Stromal cell of bone marrow (primary cell): ENCODE measurements at places on chromosomes 3 and 15.
A peak's percentile ranks its signal among the peaks of the same experiment; 100 is the strongest.

- no peak for DNase-seq
Observed at GRCh38 chr3:53841296-53841695, 4.9 kb downstream of the CHDH start.

GRCh38 chr15:38441130-38441519 lies 12.8 kb upstream of the FAM98B start:
- DNase-seq: no peak

- no peak for DNase-seq
Observed at GRCh38 chr3:5181469-5182141, 5.9 kb upstream of the EDEM1 start.

- DNase-seq: no peak
Observed at GRCh38 chr3:77562089-77562488, 522.2 kb downstream of the ROBO2 start.

DNA sequence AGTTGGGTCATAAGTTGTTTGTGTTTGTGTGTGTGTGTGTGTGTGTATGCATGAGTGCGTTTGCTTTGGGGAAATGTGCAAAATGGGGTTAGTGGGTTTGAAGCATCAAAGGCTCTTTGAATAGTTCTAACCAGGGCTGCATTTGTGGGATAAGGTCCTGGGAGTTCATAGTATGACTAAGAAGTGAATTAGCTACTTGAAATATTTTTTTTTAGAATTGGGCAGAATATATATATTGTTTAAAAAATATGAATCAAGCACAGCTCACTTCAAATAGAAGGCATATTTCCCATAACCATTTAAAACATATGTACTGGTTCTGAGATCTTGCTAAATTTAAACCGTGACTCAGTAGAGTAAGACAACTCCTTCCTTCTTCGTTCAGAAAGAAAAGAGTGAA lies 43.1 kb downstream of the IGF2BP2 start:
- DNase-seq: no peak

- DNase-seq: no peak
Observed at GRCh38 chr3:53890726-53891475, 758 bp downstream of the SELENOK start.

DNA sequence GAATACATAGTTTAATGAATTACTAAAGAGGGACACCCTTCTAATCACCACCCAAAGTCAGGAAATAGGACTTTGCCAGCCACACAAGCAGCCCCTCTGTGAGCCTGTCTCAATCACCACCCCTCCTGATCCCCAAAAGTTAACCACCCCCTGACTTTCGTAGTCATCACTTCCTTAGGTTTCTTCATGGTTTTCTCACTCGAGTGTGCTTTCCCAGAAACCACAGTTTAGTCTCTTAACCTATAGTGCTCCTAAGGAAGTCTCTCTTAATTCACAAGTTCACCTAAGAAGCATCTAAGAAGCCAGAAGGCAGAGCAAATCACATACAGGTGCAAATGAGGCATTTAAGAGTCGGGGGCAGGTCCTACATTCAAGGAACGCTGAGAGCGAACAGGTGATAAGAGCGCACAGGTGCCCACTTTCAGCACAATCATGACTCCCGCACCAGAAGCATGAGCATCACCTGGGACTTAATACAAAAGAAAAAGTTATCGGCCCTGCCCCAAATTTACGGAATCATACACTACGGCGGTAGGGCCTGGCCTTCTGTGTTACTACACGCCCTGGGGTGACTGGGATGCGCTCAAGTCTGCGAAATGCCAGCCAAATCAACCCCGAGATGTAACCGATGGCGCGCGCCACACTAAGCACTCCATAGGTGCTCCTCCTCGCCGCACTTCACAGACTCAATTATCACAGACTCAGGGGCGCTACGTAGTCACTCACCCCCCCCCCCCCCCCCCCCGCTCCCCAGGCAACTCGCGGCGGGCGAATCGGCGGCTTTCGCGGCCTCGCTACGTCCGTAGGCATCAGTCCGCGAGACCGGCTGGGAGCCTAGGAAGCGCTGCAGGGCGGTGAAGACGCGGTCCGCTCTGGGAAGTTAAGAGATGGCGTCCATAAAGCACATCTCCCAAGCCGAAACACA lies 815 bp downstream of the ULK4 start:
- DNase-seq: peak; percentile 27

DNA sequence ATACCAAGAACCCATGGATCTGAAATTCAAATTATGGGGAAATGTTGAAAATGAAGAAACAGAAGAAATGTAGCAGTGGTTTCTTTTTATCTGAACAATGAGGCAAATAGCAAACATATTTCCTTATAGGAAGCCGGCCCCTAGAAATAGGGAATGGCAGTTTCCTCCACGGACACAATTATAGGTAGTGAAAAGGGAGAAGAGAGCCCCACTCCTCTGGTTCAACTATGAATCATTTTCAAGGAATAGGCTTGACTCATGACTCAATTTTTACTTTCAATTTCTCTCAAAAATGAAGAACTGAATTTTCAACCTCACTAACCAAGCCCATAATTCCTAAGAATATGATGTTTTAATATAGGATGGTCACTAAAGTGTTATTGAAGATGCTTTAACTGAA lies 243.1 kb downstream of the MECOM start:
- DNase-seq: no peak

- no peak for DNase-seq
Observed at GRCh38 chr3:46573701-46574100, 7.6 kb upstream of the LRRC2 start.

DNA sequence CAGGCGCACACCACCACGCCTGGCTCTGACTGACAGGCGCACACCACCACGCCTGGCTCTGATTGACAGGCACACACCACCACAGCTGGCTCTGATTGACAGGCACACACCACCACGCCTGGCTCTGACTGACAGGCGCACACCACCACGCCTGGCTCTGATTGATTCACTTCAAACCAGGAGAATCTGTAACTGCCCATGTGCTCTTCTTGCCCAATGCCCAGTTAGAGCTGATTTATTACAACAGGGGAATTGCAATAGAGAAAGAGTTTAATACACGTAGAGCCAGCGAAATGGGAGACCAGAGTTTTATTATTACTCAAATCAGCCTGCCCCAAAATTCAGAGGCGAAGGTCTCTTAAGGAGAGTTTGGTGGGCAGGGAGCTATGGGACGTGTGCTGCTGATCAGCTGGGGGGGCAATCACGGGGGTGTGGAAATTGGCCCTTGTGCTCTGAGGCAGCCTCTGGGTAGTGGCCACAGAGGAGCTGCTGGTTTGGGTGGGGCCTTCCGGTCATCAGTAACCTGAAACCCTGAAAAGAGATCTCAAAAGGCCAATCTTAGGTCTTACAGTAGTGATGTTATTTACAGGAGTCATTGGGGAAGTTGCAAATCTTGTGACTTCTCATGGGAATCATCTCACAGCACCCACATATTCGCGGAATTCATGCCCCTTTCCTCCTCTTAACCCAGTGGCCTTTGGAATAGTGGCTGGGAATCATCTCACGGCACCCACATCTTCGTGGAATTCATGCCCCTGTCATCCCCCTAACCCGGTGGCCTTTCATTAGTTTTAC lies 63.8 kb upstream of the TFRC start:
- DNase-seq: no peak

GRCh38 chr3:52649461-52650210 lies 36.1 kb downstream of the PBRM1 start:
- DNase-seq: peak; percentile 28

DNA sequence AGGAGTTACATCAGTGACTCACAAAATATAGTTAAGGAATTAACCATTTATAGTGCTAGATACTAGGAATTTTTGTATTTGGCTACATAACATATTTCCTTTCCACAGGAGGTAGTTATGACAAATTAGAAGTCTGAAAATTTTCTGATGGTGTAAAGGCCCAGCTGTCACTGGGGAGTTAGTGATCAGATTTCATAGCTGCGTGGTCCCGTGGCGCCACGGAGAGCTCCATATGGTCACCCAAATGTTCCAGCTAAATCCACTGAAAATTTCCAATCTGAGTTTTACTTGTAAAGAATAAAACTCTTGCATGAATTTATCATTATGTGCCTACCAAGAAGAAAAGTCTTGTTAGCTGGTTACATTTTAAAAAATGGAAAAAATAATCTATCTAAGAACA lies 368.9 kb upstream of the PLSCR5 start:
- DNase-seq: no peak

DNA sequence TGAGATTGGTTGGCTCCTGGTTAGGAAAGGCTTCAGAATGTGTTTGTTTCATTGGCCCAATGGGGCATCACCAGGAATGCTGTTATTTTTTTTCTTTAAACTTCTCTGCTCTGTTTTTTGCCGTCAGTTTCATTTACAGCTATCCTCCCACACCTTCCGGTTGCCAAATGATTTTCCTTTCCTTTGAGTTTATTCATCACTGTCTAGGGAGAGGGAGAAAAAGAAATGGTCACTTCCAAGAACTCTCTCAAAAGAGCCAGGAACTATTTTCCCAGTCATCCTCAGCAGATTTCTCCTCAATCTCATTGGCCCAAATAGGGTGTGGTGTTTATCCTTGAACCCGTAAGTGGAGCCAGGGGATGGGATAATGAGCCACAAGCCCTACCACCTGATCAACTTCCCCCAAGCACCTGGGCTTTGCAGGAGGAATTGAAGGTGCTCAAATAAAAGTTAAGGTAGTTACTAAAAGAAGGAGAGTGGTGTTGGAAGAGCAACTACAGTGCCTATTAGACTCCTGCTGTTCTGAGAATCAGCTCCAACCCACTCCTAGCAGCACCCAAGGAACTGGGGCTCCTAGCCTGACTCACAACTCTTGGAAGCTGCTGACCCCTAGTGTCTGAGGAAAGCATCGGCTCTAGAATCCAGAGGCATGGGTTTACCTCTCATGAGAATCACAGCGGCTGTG lies 183.8 kb upstream of the IL12A start:
- DNase-seq: peak; percentile 87

- DNase-seq: peak; percentile 80
Observed at GRCh38 chr15:80530737-80531365, 126.7 kb downstream of the ARNT2 start.

DNA sequence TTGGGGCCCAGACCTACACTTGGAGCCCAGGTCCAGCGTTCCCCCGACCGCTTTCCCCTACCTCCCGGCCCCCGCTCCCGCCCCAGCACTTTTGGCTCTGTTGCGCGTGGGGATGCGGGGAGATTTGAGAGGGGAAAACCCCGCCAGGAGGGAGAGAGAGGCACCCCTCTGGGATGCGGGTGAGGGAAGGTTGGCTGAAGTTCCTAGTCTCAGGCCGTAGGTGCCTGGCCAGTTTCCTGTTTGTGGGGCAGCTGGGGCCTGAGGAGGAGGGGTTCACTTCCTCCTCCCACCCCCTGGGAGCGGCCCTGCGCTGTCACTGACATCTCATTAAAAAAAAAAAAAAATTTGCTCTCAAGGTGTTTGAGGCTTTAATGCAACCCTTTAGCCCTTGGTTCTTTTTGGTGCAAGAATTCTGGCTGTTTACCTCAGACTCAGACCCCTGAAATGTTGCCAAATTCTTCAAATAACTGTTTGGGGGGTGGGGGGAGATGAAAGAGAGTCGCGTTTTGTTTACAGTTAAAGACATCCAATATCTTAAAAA lies 2.6 kb downstream of the FAM43A start:
- no peak for DNase-seq

DNA sequence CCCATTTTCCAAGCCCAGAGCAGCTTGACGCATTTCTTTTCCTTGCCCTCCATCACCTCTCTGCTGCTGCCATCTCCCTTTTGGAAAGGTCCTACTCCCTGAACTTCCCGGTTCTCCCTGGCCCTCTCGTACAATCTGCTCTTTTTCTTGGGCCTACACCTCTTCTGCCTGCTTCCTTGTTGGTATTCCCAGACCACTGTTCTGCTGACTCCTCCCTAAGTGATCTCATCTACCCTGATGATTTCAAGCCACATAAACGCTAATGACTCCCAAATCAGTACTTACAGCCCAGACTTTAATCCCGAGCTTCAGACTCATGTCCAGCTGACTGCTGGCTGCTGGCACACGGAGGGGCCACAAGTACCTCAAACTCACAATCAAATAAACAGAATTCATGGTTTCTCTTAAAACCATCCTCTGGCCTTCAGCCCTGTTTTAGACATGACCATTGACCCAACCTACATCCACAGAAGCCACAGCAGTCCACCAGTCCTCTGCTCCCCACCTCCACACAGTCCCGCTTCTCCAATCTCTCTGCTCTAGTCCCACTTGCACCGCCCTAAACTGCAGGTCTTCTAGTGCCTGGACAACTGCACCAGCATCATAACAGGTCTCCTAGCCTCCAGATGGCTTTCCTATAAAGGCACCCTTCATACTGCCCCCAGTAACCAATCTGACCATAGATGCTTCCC lies 57.6 kb downstream of the AAGAB start:
- peak; percentile 93 for DNase-seq

- DNase-seq: no peak
Observed at GRCh38 chr3:129722527-129722926, 116.1 kb upstream of the PLXND1 start.

- no peak for DNase-seq
Observed at GRCh38 chr3:127719369-127719768, 46.6 kb downstream of the ABTB1 start.

- no peak for DNase-seq
Observed at GRCh38 chr3:152183473-152183872, 85.3 kb upstream of the MBNL1 start.

GRCh38 chr3:100702082-100702979 lies 7.0 kb upstream of the TFG start:
- no peak for DNase-seq

DNA sequence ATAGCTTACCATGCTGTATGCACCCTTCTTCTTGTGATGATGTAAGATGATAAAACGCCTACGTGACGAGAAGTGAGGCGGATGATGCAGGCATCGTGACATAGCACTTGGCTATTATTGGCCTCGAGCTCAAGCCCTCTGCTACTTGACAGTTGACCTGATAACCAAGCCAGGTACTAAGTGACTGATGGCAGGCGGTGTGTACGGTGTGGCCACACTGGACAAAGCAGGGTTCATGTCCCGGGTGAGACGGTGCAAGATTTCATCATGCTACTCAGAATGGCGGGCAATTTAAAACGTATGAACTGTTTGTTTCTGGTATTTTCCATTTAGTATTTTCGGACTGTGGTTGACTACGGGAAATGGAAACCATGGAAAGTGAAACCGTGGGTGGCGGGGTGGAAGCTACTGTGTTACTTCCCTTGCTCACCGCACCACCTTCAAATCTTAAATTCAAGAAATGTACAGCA lies 57.7 kb downstream of the SLC12A8 start:
- DNase-seq: no peak

DNA sequence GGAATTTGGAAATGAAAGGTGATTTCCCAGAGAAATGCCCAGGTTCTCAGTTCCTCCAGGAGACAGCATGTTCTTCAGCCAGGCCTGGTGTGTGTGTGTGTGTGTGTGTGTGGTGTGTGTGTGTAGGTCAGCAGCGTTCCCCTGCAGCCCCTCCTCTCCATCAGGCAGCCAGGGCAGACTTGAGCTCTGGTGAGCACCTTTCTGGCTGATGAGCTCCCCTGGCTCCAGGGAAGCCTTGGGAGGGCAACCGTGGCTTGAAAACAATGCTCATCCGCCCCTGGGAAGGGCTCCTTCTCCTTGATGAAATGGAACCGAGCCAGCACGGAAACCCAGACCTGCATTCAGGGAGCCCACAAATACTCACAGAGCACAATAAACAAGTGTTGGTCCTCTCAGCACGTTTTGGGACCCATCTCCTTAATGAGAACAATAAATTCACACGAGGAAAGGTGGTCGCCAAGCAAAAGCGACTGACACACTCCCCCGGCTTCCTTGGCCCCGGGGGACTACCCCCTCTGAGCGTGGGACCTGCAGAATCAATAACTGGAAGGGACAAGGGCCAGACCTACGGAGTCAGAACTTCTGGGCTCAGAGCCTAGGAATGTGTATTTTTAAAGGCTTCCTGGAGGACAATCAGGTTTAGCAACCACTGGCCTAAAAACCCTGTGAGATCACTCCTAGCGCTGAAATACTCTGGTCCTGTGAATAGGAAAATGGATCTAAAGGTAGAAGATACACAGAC lies 38.6 kb upstream of the HES1 start:
- no peak for DNase-seq
